ENCODE measurements at places on chromosomes 3 and 15.

- DNase-seq = no peak
Measured at GRCh38 chr3:82055792-82056191, 294.3 kb upstream of the GBE1 start.

GRCh38 chr15:68674975-68675374 is 96.2 kb downstream of the CORO2B start:
- no peak for DNase-seq

DNA sequence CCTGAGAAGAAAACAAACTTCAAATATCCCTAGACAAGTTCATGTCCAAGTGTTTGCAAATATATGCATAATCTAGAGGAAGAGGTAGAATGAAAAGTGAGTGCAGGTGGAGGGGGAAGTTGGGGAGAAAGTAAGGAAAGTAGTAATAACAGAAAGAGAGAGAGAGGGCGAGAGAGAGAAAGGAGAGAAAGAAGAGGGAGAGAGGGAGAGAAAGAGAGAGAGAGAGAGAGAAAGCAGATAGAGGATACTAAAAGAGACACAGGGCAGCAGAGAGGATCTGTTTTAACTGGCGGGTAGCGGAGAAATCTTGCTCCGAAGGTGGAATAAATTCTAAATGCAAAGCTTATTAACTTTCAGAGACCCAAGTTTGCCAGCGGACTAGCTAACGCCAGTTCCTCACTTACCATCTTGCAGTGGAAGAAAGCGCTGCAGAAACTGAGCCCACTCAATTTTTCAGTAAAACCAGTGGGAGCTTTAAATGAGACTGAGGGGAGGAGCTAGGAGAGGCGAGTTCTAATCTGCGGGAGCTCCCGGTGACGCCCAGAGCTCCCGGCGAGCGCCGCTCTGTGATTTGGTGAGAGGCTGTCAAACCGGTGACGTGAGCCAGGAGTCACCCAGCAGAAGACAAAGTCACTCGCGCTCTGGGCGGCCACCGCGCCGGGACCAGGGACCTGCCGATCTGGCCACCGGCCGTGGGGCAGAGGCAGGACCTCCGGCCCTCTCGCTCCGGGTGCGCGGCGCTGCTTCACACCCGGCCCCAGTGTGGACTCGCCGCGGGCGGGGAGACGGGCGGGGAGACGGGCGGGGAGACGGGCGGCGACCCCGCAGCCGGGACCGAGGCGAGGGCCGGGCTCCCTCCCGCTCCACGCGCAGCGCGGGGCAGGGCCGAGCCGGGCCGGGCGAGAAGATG is at the start of gene GMNC:
Gene GMNC (minus strand): TSS at position 486 of the 910 bp plus-strand sequence. CDS start 79 bp downstream, at position 407.
- no peak for DNase-seq

DNA sequence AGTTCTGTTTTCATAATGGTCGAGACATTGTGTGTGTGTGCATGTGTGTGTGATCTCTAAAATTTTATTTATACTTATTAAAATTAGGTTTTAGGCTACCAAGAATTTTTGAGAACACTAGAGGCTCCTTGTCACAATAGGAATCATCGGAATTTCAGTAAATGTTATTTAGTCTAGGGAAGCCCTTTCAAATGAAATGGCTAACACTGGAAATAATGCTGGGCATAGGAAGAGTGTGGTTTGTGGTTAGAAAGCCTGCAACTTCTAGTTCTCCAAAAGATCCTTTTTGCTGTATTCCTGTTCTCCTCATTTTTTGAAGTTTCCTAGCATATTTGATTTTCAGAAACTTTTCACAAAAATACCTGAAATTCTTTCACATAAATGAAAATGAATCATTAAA is 92.5 kb upstream of the MBNL1 start:
- DNase-seq = no peak

DNA sequence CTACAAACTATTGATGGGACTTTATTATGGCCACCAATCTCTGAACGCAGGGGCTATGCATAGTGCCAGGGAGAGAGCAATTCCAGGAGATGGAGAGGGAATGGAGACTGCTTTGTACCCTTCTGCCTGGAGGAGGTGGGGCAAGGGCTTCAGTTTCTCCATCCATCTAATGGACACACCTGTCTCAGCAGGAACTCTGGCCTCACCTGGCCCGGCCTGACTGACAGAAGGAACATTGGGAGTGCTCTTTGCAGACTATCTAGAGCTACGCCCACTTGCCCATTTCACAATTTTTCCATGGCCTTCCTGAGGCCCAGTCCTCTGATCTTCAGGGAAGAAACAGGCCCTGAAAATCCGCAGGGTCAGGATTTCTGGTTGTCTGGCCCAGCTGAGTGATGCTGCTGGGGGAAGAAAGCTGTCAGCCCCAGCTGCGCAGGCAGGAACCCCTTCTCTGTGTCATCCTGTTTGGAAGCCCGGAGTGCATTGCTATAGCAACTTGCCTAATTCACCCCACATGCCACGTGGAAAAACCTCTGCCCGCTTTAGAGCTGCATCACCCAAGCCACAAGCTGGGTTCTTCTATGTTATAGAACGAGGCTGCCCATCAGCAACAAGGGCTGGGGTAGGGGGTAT is 6.4 kb downstream of the ITGA11 start:
- DNase-seq = no peak

DNA sequence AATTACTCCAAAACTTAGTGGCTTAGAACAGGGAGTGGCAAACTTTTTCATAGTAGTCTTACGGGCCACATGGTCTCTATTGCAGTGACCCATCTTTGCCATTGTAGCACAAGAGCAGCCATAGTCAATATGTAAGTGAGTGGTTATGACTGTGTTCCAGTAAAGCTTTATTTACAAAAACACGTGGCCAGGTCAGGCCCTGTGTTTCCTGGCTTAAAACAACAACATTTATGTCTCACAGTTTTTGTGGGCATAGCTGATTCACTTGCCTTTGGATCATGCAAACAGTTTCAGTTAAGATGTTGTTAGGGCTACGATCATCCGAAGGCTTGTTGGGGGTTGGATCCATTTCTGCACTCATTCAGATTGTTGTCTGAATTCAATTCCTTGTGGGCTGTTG is 103.8 kb downstream of the CHCHD6 start:
- DNase-seq = no peak

DNA sequence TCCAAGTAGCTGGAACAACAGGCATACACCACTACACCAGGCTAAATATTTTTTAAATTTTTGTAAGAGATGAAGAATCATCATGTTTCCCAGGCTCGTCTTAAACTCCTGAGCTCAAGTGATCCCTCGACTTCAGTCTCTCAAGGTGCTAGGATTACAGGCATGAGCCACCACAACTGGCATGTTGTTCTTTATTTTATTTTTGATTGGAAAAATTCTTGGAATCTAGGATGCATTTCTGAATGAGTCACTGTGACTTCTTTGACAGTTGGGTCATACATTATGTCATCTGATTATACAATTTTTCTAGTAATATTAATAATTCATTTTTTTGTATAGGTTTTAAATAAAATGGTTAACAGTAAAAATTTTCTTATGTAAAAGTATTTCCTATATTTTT is 870.2 kb downstream of the SI start:
- no peak for DNase-seq

DNA sequence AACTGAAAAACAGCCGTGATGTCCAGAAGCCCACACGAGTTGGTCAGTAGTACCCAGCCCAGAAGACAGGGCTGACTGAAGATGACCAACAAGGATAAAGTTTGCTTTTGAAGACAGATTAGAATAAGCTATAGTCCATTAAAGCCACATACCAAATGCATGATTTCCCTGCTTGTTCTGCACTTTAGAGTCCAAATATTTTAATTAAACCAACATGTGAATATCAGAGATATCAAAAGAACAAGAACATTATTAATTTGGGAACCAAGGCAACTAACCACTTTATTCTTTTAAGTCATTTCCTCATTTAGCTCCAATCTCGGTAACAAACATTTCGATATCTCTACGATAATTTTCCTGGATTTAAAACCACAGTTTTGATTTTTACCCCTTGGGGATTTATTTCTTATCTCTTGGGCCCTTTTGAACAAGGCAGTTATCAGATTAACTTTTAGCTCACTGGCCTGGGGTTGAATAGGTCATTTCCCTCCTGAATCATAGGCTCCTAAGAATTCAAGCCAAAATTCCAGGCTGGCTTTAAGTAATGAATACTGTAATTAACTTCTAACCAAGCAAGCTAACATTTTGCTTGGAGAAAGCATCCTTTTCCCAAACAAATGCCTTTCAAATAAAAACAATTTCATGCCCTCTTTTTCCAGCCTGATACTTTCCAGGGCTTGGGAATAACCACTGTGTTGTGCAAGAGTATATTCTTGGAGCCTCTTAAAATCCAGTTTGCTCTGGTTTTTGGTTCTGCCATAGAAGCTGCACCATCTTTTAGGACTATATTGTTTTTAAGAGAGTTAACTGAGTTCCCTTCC is 102.9 kb upstream of the NR2E3 start:
- no peak for DNase-seq

GRCh38 chr3:134427400-134428111 is 53.3 kb upstream of the AMOTL2 start:
- DNase-seq = no peak

DNA sequence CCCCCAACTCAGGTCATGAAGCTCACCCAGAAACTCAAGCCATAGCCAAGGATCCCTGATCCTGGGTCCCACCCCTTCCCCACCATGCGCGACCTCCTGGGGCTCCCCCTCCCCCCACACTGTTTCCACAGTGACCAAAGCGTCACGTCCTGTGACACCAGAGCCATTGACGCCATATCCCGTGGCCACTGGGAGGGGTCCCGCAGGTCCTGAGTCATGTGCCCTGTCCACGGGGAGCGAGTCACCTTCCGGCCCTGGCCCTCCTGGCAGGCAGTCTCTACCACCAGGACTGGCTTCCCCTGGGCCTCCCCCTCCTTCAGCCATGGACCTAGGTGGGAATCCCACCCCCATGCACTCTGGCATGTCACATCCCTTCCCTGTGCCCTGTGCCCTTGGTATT is 15.6 kb downstream of the SEMA3F start:
- DNase-seq = no peak

DNA sequence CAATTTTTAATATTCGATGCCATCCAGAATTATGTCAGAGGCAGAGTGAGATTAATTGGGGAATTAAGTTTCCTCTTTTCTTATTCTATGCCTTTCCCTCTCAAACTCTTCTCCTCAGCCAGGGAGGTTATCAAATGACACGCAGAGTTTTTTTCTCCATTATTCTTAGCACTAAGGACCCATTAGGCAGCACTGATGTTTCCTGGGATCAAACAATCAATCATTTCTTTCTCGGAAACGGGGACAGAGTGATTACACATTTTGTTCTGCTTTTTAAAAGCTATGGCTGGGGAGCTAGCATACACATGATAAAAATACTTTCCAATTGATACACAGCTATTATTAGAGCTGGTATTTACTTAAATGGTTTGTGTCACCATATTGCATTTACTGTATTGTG is 35.3 kb upstream of the PSMD6 start:
- no peak for DNase-seq

Data from activated T-helper 9 cell treated with anti-CD3 and anti-CD28 coated beads, Interleukin-2, amount 50 U/mL, for 16 hours (primary cell).